Hepatic stellate cell (primary cell): ENCODE measurements at places on chromosomes 12 and 14.

DNA sequence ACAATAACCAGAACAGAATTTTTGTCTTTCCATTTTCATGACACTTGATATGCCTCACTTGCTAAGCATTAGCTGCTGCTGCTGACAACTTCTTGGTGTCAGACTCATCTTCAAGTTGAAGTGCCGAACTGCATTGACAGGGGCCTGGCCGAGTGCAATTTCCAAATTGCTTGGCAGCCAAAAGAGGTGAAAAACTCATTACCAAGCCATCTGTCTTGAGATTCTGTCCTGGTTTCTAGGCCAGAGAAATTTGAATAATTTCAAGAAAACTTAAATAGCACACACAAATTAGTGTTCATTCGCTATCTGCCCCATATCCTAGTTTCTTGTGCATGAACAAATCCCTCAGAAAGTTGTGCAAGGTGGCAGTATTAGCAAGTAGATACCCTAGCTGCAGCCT lies 165.3 kb upstream of the RASSF8 start:
- DNase-seq: no peak

GRCh38 chr12:114392909-114393308 lies 13.0 kb downstream of the TBX5 start:
- no peak for DNase-seq

DNA sequence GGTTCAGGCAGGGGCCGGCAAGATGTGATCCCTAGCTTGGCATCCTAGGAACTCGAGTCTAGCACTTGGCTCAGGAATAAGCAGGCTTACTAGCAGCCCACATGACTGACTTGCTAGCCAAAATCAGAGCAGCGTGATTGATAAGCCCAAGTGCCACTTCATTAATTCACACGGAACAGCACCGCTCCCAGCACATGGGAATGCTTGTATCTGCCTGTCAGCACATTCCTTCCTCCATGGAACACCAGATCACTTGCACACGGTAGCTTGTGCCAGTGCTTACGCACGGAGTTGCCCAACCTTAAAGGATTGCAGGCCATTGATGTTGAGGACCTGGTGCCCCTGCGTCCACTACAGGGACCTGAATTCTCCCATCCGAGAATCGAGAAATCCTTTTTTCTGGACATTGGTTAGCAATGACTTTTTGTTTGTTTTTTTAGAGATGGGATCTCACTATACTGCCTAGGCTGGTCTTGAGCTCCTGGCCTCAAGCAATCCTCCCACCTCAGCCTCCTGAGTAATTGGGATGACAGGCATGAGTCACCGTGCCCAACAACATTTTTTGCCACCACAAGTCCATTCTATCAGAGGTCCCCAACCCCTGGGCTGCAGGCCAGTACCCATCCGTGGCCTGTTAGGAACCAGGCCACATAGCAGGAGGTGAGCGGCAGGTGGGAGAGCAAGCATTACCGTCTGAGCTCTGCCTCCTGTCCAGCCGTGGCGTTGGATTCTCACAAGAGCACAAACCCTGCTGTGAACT lies 30.6 kb upstream of the TSPAN9 start:
- no peak for DNase-seq

DNA sequence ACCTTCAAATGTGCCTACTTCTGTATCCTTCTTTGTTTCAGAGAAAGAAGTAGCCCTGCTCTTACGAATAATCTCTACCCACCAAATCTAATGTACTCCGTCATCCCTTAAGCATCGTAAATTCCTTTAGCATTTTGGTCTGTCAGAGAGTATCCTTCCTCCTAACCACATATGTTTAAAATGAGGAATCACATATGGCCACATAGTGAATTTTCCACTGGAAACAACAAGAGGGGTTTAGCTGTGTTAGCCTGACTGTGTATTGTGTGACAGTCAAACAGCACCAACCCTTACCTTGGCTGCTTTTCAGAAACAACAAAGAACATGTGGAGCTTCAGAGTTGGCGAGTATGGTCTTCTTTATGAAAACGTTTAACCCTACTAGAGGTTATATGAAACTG lies 5.5 kb downstream of the LUM start:
- no peak for DNase-seq

DNA sequence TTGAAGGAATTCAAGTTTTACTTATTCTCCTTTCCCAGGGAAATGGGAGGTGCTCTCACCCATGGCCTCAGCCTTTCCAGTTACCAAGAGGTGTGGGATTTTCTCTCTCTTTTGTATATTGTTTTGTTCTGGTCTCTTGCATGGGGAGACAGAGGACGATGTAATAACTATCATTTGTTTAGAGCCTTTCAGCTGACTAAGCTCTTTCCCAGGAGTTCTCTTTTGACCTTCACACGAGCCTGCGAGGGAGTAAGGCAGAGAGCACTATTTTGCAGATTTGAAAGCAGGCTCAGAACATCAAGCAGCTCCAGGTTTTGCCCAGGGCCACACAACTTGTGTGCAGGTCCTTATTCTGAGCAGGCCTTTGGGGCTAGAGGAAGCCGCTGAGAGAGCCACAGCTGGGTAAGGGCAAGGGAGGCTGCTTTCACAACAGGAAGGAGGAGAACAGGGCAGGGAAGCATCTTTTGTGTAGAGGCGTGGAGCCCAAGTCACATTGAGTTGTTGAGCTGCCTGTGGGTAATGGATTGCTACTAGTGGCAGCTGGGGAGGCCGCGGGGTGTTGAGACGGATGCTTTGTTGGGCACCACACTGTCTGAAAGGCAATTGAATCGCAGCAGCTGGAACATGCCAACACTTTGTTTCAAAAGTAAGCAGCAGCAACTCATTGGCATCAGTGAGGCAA lies 116.2 kb downstream of the PRMT8 start:
- no peak for DNase-seq

DNA sequence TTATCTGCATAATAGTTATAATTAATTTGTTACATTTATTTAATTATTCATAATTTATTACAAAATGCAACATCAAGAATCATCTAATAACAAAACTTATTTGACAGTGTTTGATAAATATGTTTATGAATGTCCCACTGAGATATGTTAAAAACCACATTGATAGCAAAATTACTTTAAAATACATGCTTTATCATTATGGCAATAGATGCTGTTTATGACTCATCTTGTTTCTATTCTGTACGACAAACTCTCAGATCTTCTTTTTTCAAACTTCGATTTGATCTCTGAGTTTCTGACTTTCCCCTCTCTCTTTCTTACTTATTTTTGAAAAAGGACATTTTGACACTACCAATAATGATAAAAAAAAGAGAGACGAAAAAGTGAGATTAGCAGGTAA lies 56.8 kb upstream of the LRRK2 start:
- DNase-seq: no peak

- DNase-seq: no peak
Observed at GRCh38 chr12:109586385-109587296, 13.0 kb downstream of the MVK start.

GRCh38 chr14:26398616-26399015 lies 199.2 kb downstream of the NOVA1 start:
- no peak for DNase-seq

DNA sequence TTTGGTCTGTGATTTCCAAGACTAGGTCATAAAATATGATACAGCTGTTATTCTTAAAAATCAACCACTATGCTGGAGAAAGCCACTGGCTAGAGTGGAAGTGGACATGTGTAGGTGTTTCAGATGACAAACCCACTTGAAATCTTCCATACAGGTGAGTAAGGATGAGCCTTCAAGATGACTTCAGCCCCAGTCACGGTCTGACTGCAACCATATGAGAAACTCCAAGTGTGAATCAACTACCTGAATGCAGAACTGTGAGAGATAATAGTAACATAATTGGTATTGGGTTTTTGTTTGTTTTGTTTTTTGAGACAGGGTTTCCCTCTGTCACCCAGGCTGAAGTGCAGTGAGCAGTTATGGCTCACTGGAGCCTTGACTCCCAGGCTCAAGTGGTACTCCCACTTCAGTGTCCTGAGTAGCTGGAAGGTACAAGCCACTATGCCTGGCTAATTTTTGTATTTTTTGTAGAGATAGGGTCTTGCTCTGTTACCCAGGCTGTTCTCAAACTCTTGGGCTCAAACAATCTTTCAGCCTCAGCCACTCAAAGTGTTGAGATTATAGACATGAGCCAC lies 273.3 kb upstream of the LRIG3 start:
- DNase-seq: no peak

DNA sequence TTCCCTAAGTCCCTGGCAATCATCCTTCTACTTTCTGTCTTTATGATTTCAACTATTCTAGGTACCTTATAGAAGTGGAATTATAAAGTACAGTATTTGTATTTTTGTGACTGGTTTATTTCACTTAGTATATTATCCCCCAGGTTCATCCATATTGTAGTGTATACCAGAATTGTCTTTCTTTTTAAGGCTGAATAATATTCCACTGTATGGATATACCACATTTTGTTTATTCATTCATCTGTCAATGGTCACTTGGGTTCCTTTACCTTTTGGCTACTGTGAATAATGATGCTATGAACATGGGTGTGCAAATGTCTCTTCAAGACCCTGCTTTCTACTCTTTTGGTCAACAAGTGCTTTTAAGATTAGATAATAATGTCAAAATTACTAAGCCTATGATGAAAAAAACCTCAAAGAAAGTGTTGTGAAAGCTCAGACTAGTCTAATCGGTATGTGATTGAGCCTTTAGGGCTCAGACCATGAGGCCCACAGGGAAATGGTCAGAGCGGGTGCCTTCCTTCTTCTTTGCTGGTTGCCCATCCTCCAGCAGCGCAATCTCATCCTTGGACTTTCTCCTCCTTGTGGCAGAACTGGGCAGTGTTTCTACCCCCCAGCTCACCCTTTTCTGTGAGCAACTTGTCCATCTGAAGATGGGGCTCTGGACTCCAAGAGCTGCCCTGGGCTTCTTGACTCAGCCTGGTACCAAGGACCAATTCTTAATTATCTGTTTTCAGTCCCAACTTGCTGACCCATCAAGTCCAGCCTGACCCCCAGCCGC lies 105.4 kb downstream of the TTC8 start:
- no peak for DNase-seq

- peak; percentile 22 for DNase-seq
Observed at GRCh38 chr14:67820428-67820971, 921 bp downstream of the RAD51B start.

DNA sequence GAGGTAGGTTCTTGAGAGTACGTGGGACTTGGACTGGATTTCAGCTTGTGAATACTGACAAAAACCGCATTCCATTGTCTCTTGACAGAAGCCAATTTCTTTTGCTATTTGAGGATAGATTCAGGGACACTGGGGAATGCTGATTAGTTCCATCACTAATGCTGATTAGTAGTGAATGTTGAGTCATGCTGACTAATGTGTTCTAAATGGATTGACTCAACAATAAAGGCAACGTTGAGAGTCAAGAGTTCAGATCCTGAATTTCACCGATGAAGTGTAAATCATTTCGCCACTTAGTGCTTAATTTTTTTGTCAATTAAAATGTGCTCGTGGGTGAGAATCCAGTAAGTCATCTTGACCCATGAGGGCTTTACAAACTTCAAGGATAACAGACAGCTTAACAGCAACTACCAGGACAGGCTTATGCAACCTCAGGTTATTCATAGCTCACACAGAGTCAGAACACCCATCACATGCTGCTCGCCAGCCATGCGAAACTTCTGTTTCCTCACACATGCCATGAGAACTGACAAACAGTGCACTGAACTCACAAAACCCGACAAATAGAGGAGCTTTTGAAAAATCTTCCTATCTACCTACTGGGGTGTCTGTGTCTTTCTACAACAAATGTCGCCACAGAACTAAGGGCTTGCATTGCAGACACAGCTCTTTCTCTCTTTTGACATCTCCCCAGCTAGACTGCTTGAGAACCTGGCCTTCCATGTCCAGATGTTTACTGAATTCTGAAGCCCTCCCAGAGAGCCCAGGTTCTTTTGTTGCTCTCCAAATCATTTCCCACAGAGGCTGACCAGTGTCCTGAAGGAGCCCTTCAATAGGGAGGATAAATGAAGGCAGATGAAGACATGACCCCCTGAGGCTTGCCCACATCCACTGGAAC lies 316.4 kb downstream of the ZFP36L1 start:
- peak; percentile 19 for DNase-seq

- DNase-seq: no peak
Observed at GRCh38 chr12:64618953-64619590, 8.8 kb downstream of the RASSF3 start.

DNA sequence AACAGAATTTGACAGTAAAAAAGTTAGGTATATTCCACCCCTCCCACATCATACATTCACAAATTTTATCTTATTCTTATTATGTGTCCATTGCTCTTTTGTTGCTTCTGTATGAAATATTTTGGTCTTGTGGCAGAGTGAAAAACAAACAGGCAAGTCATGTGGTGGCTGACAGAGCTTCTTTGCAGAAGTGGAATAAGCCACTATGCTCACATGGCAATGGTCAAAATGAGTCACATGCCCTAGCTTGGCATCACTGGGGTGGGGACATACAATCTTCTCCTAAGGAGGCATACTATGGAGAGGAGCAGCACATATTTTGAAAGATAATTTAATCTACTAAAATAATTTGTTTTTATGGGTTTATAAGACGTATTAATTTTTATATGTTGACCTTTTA lies 27.7 kb upstream of the CMA1 start:
- DNase-seq: no peak

- DNase-seq: no peak
Observed at GRCh38 chr12:54593725-54594124, 5.3 kb upstream of the PPP1R1A start.

- peak; percentile 62 for DNase-seq
Observed at GRCh38 chr12:26810330-26810729, 22.7 kb downstream of the ITPR2 start.

DNA sequence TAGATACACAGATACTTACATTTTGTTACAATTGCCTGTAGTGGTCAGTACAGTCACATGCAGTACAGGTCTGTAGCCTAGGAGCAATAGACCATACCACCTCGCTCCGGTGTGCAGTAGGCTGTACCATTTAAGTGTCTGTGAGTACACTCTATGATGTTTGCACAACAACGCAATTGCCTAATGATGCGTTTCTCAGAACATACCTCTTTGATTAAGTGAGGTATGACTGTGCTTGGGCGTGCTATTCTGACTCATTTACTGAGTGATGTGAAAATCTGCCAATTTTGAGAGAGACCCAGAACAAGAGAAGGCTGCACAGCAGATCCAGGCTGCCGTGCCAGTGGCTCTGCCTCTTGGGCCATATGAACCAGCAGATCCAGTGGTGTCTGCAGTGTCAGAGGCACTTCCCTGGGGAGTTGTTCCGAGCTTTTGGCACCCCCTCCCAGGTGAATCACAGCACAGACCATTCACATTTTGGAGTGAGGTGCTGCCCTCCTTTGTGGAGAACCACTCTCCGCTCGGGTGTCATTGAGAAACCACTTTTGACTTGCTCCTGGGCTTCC lies 20.4 kb downstream of the DLK1 start:
- no peak for DNase-seq

GRCh38 chr14:30533126-30533525 lies 25.8 kb upstream of the G2E3 start:
- DNase-seq: no peak

- no peak for DNase-seq
Observed at GRCh38 chr12:28425526-28425925, 235.3 kb downstream of the CCDC91 start.

GRCh38 chr12:102876883-102877282 lies 40.2 kb downstream of the PAH start:
- no peak for DNase-seq

DNA sequence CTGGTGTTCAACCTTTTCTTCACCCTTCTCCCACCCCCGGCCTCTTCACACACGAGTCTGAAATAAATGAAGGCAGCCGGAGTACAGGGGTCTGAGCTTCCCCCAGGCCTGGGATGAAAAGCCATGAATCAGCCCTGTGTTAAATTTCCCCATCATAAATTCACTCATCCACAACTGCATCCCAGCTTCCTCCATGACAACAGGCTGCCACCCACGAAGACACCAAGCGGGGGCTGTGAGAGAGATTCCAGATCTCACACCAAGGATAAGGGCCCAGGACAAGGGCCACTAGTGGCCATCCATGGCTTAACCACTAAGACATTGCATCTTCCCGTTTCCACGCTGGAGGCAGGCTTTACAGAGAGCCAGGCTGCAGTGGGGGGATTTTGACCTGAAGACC lies 93.9 kb upstream of the NCOR2 start:
- DNase-seq: no peak
